ENCODE measurements at places on chromosomes 13 and 19.

DNA sequence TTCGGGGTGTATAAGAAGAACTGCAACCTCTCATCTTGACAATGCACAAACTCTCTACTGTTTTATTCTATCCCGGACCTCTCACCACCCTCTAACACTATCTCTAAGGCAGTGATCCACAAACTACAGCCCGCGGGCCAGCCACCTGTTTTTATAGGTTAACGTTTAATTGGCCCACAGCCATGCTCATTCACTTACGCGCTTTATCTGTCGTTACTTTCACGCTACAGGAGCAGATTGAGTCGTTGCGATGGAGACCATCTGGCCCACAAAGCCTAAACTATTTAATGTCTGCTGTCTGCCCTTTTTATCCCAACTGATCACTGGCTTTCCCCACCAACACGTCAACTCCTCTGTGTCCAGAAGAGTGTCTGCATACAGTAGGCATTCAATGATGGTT, 158.9 kb downstream of the CACNA1A start:
- no peak for DNase-seq

GRCh38 chr19:48149430-48149829, 20.7 kb downstream of the LIG1 start:
- no peak for DNase-seq

DNA sequence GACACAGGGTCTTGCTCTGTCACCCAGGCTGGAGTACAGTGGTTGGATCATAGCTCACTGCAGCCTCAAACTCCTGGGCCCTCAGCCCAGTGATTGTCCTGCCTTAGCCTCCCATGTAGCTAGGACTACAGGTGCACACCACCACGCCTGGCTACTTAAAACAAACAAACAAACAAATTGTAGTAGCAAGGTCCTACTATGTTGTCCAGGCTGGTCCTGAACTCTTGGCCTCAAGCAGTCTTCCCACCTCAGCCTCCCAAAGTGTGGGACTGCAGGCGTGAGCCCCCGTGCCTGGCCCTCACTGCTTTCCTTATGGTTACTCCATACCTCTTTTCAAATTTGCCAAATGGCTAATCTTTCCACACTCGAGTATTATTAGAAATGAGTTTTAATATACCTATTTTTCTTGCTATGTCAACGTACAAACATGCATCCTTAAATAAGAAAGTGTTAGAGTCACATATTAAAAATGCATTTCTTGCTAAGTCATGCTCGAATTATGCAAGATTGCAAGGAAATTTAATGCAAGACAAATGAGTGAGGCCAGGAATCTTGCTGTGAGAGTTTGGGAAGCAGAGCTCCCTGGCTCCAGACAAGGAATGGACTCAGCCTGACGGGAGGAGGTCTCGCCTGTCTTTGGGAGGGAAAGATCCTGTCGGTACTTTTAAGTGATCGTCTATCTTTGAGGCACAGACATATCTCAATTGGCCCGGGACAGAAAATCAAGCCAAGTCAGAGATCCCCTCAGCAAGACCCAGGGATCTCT, 39.4 kb downstream of the RFX2 start:
- no peak for DNase-seq

- DNase-seq = no peak
Observed at GRCh38 chr13:102900193-102900608, 54.4 kb downstream of the ERCC5 start.

Measured in activated T-cell treated with anti-CD3 and anti-CD28 coated beads, Interleukin-2, amount 50 U/mL, for 4 hours (primary cell).